Kidney (tissue), 22 donors: ENCODE measurements at places on chromosomes 1 and 21. TPM values are rescaled to one million over a fixed set of nuclear protein-coding genes. Genes with fewer than 3 reads are reported as not detected.
A peak's percentile ranks its signal among the peaks of the same experiment; 100 is the strongest.

GRCh38 chr21:42396799-42397745 lies 1.2 kb upstream of the TMPRSS3 start:
- H3K4me3 ChIP-seq: no peak overlapping the region
- H3K4me1 ChIP-seq: no peaks in the 10 kb centered on the region
- DNase-seq: peak; percentile 58
- H3K36me3 ChIP-seq: no peaks in the 10 kb centered on the region

TNNI3K gene
- total RNA-seq: 1.4 TPM

FNDC10 gene
- total RNA-seq: 2.6 TPM

RIMS3 gene
- total RNA-seq: 6.2 TPM
